ENCODE measurements at places on chromosomes 1 and 21. TPM values are rescaled to one million over a fixed set of nuclear protein-coding genes. Genes with fewer than 3 reads are reported as not detected.

GRCh38 chr1:226985239-226985838 lies 45.2 kb downstream of the COQ8A start:
- DNase-seq, result no peak

GRCh38 chr1:185317886-185318310 lies 855 bp upstream of the IVNS1ABP start:
- peak; percentile 27 for DNase-seq

GRCh38 chr1:113804421-113805255 lies 7.6 kb downstream of the RSBN1 start:
- no peak for DNase-seq

DNA sequence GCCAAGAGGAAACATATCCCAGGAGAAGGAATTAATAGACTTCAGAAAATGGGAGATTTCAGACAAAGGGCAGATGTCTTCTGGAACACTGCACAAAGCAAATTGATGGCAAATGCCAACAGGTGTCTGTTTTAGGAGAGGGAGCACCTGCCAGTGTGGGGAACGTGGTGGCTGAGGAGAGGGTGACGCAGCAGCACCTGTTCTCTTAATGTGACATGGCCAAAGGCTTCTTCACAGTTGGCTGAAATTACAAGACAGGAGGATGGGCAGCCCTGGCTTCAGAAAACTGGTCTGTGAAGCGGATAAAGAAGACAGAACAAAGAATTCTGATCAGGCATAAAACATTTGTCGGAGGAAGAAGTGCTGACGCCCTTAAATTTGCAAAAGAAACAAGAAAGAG lies 178.7 kb upstream of the RUNX1 start:
- DNase-seq, result no peak

DNA sequence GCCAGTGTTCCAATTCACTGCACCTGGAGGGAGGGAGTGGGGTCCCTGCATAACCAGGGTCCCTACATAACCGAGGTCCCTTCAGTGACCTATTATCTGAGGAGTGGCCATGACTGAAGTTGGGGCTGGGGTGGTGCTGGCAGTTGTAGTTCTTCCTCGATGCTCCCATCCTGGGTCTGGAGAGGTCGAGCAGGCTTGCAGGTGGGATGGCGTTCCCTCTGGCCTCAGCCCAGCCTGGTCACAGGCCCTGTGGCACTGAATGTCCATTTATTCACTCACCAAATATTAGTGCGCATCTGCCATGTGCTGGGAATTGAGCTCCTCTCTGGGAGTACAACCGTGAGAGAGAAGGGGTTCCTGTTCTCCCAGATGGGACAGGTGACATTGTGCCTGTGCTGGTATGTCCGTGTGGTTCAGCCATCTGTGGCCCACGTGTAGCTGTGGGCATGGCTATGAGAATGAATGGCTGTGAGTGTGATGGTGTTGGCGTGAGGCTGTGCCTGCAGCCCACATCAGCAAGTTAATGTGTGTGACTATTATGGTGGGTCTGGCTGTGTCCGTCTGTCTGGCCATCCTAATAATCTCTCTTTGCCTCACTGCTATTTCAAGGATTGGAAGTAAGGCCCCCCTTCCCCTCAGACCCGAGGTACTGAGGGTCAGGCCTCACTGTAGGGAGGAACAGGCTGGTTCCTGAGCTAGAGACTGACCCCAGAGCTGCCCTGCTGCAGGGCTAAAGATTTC lies 3.9 kb upstream of the SLC6A9 start:
- no peak for DNase-seq

- no peak for DNase-seq
Measured at GRCh38 chr1:112507921-112508277, 866 bp upstream of the WNT2B start.

- no peak for DNase-seq
Measured at GRCh38 chr1:187870552-187870951, 1041.8 kb downstream of the PLA2G4A start.

DNA sequence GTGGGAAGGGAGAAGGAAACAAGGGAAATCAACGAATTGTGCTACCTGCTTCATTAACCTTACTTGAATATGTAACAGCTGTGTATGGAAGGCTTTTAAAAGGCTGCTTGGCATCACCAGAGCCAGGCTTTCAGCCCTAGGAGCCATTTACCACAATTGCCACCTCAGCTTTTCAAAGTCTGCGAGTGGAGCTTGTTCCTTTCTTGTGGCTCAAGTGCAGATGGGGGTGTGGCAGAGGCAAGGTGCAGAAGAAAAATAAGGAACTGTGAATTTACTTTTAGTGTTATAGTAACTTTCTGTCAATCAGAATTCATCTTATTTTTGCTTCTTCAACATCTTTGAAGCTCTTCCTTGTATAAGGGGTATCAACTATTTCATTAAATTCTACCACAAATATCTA lies 17.6 kb downstream of the CLCA2 start:
- DNase-seq, result no peak

The VTCN1 gene
- polyA plus RNA-seq, result 0.70 TPM

- DNase-seq, result peak; percentile 72
Measured at GRCh38 chr1:208093754-208094719, 150.1 kb downstream of the PLXNA2 start.
